NCI-H446 treated with DMSO at 0.1 percent for 48 hours (cell line): ENCODE measurements at places on chromosomes 3 and 15.

GRCh38 chr15:25682340-25682739, 180.8 kb downstream of the ATP10A start:
- DNase-seq: no peak

GRCh38 chr3:46607603-46608028, 4.7 kb upstream of the FAM240A start:
- DNase-seq: no peak

- no peak for DNase-seq
Measured at GRCh38 chr3:52752045-52752660, 18.6 kb downstream of the NEK4 start.

DNA sequence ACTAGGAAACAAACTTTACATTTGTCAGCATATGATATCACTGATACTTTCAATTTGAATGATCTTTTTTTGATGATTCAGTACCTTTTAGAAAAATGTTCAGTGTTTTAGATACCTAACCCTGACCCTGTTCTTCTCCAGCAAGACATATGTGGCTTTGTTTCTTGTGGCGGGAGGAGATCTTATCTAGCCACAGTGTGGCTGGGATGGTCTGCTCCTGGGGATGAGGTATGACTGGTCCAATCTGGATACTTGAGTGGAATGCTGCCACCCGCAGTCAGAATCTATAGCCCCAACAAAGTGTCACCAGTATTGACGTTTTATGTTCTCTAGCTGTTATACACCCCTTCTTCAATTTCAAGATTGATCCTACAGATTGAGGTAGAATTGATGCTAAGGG, 439.0 kb upstream of the GOLIM4 start:
- DNase-seq: no peak

DNA sequence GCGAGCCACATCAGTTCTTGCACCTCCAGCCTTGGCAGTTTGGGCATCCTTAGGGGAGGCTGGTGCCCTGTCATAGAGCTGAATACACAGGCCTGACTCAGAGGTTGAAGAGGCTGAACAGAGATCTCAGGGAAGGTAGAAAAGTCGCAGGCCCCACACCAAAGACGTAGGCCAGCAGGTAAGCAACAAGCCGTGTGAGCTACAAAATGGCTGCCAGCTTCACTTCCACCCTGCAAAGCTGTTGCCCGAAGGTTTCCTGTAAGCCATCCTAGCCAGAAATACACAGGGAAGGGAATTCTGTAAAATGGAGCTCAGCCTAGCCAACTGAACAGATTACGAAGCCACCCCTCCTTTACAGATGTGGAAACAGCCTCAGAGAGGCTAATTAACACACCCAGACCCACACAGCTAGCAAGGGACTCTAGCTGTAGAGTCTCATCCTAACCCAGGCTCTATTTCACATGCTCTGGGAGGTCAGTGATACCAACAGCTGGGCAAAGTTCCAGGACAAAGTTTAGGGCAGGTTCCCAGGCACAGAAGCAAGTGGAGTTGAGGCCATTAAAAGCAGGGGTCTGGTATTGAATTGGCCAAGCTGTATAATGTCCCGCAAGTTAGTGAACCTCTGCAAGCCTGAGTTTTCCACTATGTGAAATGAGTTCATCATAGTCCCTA, 66.3 kb upstream of the RASGRF1 start:
- DNase-seq: no peak

DNA sequence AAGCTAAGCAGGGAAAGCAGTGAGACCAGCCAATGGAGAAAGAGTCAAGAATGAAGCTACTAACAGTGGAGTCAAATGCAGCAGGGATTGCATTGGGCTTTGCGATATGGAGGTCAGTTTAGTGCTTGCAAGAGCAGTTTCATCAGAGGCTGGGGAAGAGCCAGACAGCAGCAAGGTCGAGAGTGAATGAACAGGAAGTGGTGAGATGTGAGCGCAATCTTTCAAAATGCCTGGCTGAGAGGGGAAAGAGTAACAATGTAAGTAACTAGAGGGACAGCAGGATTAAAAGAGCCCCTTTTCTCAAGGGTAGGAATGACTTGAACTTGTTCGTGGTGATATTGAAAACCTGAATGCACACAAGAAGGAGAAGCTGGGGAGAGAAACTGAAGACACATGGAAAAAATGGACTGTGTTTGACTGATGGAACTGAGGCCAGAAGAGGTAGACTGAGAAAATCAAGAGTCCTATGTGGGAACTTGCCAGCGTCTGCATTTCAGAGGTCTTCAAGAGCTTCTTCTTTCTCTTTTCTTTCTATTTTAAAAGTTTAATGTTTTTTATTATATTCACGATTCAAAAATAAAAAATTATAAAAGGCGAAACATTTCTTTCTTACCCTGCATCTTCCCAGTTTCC, 30.6 kb upstream of the GPR160 start:
- DNase-seq: no peak
